CD4-positive, alpha-beta T cell treated with Interleukin-4 for 1 hour (primary cell): ENCODE measurements at places on chromosomes 1 and 21.

GRCh38 chr1:150009604-150010392 is 728 bp downstream of the OTUD7B start:
- DNase-seq = peak; percentile 43

DNA sequence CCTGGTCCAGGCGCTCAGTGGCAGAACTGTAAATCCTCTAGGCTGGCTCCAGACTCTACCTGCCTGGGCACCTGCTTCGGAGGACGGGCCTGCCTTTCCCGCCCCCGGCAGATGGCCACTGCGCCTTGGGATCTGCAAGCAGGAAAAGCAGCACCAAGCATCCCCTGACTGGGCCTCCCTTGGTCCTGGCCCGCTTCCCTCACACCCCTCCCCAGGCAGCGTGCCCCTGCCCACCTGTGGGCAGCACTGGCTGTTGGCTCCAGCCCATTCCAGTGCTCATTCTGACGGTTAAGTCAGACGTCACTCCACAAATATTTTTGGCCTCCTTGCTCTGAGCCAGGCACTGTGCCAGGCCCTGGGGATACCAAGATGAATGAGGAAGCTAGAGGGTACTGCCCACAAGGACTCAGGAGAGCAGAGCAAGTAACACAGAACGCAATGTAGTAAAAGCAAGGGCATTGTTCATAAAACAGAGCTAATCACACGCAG is 22.0 kb upstream of the BLACAT1 start:
- no peak for DNase-seq

DNA sequence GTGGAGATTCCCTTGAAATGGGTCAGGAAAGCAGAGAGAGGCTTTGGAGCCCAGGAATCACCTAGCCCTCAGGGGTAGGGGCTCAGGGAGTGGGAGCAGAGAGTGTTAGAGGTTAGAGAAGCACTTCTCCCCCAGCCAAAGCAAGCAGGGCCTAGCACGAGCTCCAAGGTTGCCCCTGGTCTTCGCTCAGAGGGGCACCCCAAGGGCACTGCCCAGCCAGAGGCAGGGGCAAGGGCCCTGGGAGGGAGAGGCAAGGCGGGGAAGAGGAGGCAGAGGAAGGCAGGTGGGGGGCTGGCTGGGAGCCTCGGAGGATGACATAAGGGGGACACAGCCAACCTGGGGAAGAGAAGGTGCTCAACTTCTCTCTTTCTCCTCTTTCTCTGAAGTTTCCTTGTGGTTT is 71.9 kb downstream of the CASZ1 start:
- no peak for DNase-seq

GRCh38 chr1:236581528-236581927 is 22.8 kb downstream of the HEATR1 start:
- no peak for DNase-seq

- no peak for DNase-seq
These were observed 3.2 kb upstream of the TAL1 start for GRCh38 chr1:47235241-47235681.

GRCh38 chr1:92707292-92707691 is 77.6 kb downstream of the EVI5 start:
- DNase-seq = no peak

GRCh38 chr1:30085811-30086770 is 637.3 kb downstream of the MATN1 start:
- no peak for DNase-seq

DNA sequence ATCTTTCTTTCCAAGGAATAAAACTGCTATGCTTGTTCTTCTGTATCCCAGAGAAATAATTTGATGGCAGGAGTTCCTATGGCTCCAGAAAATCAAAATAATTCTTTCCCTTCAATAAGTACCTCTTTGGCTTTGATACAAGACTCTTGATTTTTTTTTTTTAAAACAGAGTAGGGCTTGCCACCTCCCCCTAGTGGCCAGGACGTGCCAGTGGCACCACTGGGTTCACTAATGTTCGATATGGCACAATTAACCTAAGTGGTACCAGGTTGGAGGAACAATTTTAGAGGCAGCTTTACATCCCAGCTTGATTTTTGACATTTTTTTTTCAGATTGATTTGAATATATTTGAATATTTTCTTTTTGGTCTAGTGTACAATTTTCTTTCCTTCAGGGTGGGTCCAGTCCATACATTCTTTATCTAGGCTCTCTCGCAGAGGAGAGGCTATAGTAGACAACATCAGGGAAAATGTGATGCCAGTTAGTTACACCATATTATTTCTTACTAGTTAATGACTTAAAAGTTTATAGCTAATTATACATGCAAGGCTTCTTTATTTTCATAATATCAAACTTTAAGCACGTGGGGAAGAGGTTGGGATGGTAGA is 330.9 kb downstream of the S1PR1 start:
- peak; percentile 37 for DNase-seq

- DNase-seq = no peak
These were observed 1.2 kb downstream of the GTF2B start for GRCh38 chr1:88890131-88890530.

- DNase-seq = peak; percentile 93
These were observed 32.7 kb upstream of the ATP5PO start for GRCh38 chr21:33948096-33948950.

- no peak for DNase-seq
These were observed 12.9 kb downstream of the FAM177B start for GRCh38 chr1:222749927-222750326.

GRCh38 chr1:194568610-194569009 is 1382.2 kb upstream of the B3GALT2 start:
- no peak for DNase-seq
